Mesothelial cell of epicardium (in vitro differentiated cells): ENCODE measurements at places on chromosomes 3 and 15.

DNA sequence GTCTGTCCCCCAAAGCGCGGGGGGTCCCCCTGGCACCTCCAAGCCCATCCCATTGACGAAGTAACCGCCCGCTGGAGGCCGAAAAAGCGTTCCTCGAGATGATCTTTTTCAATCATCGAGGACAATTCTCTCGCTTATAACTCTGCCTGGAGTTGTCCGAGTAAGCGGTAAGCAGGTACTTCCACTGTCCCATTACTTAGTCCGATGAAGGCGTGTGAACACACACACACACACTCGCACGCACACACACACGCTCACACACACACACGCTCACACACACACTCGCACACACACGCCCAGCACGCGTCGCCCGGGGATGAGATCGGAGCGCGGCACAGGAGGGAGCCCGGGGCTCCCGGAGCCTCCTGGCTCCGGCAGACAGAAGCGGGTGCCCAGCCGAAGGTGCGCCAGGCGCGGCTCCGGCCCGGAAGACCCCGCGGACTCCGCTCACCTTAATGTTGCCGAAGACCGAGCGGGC is 430 bp downstream of the SLCO2A1 start:
- no peak for DNase-seq

DNA sequence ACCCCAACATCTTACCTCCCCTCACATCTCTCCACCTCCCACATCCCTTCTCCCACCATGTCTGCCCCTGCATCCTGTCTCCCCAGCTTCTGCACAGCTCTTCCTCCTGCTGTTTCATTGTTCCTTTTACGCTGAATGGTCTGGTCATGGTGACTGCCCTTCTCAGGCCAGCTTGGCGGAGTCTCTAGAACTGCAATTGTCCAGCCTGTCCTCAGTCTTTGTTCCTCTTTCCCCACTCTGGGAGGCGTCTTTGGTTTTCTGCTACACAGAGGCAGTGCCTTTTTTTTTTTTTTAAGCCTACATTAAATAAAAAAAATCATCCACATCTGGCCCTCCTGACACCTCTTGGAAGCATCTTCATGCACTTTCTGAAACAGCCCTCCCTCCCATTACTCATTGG is 49.1 kb upstream of the SEC22A start:
- DNase-seq = no peak

- DNase-seq = no peak
Observed at GRCh38 chr15:80093854-80094418, 34.5 kb downstream of the ZFAND6 start.

- no peak for DNase-seq
Observed at GRCh38 chr3:61922118-61922517, 360.7 kb downstream of the PTPRG start.

DNA sequence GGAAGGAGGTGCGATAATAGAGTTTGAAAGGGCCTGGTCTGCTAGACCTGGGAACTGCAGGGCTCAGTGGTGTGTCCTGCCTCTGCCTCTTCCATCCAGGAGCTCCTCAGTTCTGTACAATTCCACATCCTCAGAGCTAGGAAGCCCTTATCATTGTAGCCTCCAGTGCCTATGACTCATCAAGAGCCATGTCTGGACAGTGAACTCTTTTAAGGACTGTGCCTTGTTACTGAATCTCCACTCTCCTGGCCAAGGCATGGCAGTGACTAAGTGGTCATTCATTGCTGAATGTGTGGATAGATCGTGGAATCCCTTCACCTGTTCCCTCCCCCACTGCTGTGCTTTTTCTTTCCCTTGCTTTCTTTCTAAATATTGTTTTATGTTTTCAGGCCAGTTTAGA is 2.9 kb downstream of the TIMP4 start:
- no peak for DNase-seq
